ENCODE measurements at places on chromosomes 12 and 14.

DNA sequence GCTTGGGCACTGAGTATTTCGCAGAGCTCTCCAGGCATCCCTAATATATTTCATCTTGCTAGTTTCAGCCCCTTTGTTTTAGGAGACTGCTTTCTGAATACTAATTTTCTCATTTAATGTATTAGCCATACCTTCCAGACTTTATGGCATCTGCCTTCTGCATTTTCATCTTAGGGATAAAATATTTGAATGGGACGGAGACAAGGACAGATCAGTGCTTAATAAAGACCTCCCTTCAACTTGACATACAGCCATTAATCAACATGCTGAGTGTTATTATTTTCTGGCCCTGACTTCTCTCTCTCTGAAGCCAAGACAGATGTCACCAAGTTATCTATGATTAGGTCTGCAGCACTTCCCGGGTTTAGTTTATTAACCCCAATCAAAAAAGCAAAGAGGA lies 42.4 kb downstream of the CACNA2D4 start:
- DNase-seq, result no peak

GRCh38 chr14:68626386-68626785 lies 166.5 kb downstream of the ZFP36L1 start:
- no peak for DNase-seq

- no peak for DNase-seq
Measured at GRCh38 chr12:14272956-14273912, 92.2 kb upstream of the ATF7IP start.

GRCh38 chr12:54306925-54307741 lies 6.3 kb upstream of the NFE2 start:
- DNase-seq, result peak; percentile 99

GRCh38 chr12:121538699-121539061 lies 42.1 kb downstream of the KDM2B start:
- DNase-seq, result no peak

GRCh38 chr12:42174978-42175377 lies 30.3 kb upstream of the GXYLT1 start:
- DNase-seq, result no peak

Measured in erythroblast (primary cell).